GM04503 (cell line): ENCODE measurements at places on chromosomes 1 and 21.

- no peak for DNase-seq
Observed at GRCh38 chr1:86714159-86714558, 9.8 kb downstream of the SH3GLB1 start.

GRCh38 chr1:37878071-37878470, 18.7 kb upstream of the MTF1 start:
- no peak for DNase-seq

DNA sequence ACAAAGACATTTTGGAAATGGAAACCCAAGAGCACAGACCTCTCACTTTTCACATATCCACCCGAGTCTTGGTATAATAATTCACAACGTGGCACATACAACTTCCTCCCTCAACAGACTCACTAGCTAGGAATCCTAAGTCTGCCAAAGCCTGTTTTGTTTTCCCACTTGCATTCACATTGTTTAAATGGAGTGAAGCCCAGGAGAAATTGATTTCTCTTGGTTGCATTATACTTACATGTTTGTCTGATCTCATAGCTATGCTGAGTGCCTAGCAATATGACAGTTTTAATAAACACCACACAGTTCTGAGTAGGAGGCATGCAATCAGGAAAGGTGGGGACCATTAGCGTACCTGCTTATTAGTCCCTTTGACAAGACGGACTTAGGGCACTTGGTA, 348.6 kb upstream of the ADGRL4 start:
- peak; percentile 64 for DNase-seq

DNA sequence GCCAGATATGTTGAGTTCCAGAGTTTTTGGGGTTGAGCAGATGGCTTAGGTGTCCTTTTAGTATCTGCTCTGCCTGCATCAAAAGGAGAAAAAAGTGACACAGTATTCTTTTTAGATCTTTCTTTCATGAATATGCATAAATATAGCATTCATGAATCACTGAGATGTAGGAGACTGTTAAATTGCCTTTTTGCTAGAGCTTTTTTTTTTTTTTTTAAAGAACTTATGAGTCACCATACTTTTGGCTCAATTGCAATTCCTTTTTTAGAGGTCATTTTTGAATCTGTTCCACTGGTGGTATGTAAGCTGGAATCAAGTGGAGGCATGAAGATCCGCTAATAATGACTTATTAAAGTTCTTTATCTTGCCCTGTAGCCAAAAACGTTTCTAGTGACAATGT, 480.9 kb upstream of the ZRANB2 start:
- peak; percentile 50 for DNase-seq

- no peak for DNase-seq
Observed at GRCh38 chr1:214895011-214895600, 187.4 kb upstream of the KCNK2 start.

DNA sequence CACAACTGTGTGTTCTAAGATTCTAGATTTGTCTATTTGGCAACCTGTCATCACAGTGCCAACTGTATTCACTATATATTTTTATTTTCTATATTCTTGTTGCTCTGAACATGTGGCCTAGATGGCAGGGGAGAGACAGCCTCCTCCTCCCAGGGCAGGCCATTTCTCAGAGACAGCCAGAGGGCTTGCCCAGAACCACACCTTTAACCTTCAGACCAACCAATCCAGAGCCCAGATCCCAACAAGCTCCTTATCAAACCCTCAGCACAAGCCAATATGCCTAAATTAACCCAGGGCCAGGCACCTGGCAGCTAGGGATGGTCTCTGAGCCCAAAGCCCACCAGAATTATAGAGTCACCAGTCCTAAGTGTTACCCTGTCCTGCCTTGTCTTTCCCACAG, 19.3 kb downstream of the TRIM11 start:
- DNase-seq = no peak

DNA sequence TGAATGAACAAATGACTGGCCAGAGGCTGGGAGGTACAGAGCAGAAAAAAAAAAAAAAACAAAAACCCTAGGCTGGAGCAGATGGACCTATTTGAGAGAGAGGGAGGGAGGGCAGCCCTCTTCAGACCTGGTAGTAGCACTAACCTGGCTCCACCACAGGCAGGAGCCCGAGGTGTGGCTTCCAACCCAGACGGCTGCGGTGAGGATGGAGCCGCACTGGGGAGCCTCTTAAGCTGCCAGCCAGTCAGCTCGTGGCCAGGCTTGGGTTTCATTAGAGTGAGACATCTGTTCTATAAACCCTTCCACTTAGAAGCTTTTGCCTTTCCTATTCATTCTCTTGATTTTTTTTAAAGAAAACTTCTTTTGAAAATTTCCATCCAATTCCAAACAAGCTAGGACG, 16.8 kb downstream of the LGR6 start:
- no peak for DNase-seq

DNA sequence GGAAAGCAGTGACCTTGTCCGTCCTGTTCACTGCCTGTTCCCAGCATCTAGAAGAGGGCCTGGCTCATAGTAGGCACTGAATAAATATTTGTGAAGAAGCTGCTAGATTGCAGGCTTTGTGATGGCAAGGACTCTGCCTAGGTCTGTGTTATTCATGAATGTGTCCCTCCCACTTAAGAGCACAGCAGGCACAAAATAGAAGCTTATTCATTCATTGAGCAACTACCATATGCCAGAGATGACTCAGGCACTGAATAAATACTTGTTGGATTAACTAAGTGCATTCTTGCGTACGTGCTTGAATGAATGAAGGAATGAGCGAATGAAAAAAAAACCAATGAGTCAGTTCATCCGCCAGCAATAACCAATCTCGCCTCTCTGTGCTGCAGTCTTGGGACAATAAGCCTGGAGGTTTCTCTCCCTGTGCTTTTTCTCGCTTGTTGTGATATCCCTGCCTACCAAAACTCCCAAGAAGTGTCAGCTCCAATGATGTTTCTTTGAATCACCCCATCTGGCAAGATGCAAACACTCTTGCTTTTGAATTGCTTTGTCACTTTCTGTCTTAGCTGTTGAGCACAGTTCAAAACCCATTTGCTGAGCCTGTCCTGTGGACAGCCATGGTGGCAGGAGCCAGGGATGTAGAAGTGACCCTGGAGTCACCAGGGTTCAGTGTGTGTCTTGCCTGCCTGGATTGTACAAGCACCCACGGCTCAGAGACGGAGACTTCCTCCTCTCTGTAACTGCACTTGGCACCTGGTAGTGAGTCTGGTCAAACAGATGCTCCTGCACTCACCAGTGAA, 143.9 kb downstream of the KAZN start:
- peak; percentile 98 for DNase-seq

DNA sequence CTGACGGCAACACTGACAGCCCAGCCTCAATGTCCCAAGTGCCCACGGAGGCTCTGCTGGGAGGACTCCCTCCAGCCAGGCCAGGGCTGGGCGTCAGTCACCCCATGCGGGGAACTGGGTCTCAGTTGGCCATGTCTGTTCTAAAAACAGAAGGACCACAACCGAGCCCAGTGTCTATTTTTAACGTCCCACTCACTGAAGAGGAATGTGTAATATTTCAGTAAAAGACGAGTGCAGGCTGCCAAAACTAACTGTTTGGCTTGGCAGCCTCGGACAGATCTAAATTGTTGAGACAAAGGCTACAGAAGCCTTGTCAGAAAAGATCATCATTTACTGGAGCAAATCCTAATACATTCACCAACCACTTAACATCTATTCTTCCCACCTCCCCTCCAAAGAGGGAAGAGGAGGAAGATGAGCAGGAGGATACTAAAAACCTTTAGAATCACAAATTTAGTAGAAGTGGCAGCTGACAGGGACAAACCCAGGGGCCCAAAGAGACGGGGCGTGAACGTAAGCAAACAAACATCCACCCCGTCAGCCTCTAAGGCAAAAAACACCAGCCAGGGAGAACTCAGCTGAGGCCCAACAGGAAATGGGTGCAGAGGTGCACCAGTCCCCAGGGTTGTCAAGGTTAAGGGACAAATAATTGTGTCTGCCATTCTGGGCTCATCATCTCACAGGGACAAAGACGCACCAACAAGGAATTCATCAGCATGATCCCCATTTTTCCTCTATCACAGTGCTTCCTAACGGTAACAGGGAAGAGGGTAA, 18.7 kb downstream of the C1orf198 start:
- DNase-seq = peak; percentile 94

- DNase-seq = no peak
Observed at GRCh38 chr1:213899413-213899812, 88.4 kb upstream of the PROX1 start.

GRCh38 chr1:74818661-74819456, 85.9 kb downstream of the TYW3 start:
- DNase-seq = no peak

DNA sequence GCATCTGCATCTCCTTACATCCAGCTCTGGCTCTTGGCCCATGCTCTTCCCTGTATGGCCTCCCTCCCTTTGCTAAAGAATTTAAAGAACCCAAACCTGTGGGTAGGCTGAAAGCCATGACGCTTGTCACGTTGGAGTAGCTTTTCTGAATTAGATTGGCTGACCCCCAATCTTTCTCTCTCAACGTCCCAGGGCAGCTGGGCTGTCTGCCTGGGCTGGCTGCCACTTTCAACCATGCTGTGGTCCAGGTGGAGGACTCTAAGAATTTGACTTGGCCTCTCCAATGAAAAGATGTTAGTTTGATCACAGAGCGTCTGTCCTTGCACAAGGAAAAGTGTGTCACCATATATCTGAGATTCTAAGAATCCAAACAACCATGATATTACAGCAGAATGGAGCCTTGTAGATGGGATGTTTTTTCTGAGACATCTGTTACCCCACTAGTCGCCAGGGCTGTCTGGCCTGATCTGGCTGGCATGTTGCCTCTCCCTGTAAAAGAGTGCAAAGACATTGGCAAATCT, 6.5 kb upstream of the IGSF3 start:
- DNase-seq = no peak

DNA sequence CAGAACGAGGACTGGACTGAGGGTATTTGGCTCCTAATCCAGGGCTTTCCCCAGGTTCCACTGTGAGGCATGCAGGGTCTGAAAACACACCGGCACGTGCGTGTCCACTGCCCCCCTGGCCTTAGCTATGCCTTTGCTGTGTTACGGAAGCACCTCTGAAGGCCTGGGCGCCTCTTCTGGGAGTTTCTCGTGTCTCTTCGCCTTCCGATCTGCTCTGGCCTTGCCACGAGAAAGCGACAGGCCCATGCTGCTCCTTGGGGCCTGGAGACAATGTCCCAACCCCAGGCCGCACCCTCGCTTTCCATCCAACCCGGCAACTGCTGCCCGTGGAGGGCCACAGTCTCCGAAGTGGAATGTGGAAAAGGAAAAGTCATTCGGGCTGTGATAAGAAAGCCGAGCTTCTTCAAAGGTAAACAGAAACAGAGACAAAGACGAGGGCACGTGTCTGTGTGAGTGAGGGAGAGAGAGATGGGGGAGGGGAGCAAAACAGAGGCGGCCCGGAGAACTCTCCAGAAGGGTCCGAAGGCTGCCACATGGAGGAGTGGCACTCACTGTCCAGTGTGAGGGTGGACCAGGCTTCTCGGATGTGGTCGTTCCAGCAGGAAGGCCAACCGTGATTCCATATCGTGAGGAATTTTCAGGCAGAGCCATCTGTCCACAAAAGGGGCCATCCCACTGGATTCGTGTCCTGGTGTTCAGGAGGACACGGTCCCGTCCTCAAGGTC, 3.4 kb upstream of the UMODL1 start:
- no peak for DNase-seq

- DNase-seq = no peak
Observed at GRCh38 chr1:89041119-89041641, 18.5 kb upstream of the GBP3 start.

DNA sequence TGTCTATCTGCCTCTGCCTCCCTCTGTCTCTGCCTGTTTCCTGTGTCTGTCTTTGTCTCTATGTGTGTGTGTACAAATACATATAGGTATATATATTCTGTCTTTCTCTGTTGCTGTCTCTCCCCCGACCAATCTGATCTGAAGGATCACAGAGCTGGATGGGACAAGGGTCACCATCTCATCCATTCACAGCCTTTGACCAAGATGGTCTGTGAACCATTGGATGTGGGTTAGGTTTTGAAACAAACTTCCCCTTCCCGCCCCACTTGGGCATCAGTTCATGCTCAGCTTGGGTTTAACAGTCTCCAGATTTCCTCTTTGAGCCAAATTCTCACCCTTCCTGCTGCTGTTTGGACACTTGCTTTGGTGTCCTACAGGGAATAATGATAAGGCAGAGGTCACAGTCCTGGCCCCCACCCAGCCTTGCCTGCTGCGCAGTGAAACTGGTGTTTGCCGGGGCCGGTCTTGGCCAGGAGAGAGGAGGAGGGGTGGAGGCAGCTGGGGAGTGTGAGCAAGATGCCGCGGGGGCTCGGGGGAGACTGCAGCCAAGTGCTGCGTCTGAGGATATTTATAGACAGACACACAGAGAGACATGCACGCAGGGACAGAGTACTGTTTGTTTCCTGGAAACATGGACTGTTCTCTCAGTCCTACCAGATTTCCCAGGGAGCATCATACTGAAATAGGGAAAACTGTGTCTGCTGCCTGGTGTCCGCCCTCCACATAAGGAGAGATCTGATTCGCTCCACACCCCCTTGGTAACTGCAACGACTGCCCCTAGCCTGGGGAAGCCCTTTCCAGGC, 27.0 kb upstream of the BTG2 start:
- peak; percentile 48 for DNase-seq

GRCh38 chr1:93504247-93505033, 56.5 kb downstream of the FNBP1L start:
- DNase-seq = no peak

DNA sequence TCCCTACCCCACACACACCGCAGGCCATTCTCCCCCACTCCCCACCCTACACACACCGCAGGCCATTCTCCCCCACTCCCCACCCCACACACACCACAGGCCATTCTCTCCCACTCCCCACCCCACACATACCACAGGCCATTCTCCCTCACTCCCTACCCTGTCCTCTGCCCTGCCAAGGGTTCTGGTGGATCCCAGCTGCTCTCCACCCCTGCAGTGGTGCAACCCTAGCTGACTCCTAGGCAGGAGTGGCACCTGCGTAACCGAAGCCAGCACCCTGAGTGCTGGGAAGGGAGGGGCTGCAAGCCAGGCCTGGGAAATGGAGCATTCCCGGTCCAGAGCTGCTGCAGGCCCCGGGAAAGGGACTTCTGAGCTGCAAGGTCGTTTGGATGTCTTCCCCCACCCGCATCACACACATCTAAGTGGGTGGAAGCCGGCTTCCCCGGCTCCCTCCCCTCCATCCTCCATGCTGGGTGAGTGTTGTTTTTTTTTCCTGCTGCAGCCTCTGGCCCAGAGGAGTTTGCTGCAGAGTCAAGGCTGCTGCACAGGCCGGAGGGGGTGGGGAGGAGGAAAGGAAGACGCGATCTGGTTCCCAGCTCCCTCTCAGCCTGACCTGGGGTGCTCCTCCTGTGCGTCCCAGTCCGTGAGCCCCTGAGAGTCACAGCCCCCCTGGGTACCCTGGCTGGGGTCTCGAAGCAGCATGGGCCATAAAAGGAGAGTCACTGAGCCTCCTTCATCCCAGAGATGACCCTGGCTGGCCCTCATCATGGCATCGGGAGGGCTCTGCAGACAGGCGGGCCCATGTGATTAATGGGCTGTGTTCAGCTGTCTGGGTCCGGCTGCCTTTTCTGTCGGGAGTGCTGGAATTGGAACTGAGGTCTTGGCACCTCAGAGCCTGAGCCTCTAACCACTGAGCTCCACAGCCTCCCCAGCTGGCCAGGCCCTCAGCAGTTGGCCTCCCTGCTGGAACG, 16.1 kb downstream of the H6PD start:
- DNase-seq = no peak
